Uterus (tissue), 4 donors: ENCODE measurements at places on chromosomes 2 and 18. TPM values are rescaled to one million over a fixed set of nuclear protein-coding genes. Genes with fewer than 3 reads are reported as not detected.

- peak; percentile 24 for DNase-seq
Observed at GRCh38 chr2:23926290-23926749, 603 bp downstream of the ATAD2B start.

DNA sequence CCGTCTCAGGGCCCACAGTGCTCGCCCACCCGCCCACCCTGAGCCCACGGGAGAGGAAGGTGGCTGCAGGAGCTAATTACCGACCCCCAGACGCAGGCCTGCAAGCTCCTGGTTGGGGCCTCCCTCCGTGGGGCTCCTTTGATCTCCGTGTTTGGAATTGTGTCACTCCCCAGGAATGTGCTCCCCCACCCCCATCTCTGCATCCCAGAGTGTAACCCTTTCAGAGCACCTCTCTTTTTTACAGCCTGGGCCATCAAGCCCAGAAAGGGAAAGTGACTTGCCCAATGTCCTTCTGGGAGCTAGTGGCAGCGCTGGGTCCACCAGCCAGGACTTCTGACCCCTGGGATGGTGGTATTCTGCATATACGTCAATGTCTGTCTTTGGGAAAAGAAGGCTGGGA, 335.1 kb downstream of the CYRIA start:
- DNase-seq, result no peak

Gene LBX2
- not detected for total RNA-seq

Gene EDAR
- total RNA-seq, result not detected

Gene CNTNAP5
- 1.4 TPM for total RNA-seq

GRCh38 chr2:237581751-237582746, 8.5 kb downstream of the RAB17 start:
- DNase-seq, result peak; percentile 81

GRCh38 chr2:188746727-188747126, 227.4 kb upstream of the COL3A1 start:
- no peak for DNase-seq

DNA sequence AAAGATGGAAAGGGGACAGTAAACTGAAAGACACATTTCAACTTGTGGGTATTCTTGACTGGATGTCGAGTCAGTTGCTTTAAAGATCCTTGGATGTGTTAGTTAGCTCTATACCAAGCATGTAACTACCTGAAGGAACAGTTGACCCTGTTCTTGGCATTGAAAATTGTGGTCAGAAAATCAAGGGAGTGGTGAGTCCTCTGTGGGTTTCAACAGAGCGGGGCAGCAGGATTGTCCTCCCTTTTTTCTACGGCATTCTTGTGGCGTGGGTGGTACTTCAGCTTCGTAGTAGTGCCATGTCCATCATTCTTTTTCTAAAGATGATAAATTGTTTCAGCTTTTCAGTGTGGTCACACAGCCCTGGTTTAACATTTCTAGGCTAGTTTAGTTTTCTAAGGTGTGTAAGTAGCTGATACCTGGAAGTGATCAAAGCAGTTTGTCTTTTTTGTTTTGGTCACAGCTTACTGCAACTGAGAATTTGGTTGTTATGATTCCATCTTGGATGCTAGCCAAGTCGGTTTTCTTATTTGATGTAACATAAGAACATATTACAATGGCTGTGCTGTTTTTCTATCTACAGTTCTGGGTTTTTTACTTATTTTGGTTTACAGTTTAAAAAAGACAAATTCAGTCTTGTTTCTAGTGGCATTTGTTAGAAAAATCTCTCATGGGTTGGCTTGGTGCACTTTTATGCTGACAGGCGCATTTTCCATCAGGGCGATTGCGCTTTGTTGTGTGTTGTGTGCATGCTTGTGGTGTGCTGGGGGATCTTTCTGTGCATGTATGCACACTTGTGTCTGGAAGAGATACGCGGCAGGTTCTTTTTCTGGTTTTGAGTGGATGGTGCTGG, 84.7 kb downstream of the ZNF407 start:
- DNase-seq, result no peak

Gene LAMA3
- 55.3 TPM for total RNA-seq

Gene FSHR
- not detected for total RNA-seq
